ENCODE measurements at places on chromosomes 5 and 9. TPM values are rescaled to one million over a fixed set of nuclear protein-coding genes. Genes with fewer than 3 reads are reported as not detected.

The BTNL3 gene
- not detected for total RNA-seq

The OR1J2 gene
- total RNA-seq = not detected

The ZBTB26 gene
- total RNA-seq = 7.5 TPM

The ZNF483 gene
- total RNA-seq = 29.9 TPM

The GDNF gene
- total RNA-seq = not detected

The DRD1 gene
- total RNA-seq = not detected

The TPPP gene
- total RNA-seq = 0.84 TPM

The CAMK2A gene
- total RNA-seq = 0.94 TPM

The CDO1 gene
- total RNA-seq = 0.10 TPM

The SLC6A18 gene
- not detected for total RNA-seq

The PIK3R1 gene
- 742 TPM for total RNA-seq

The SLC34A1 gene
- 0.21 TPM for total RNA-seq

Data from mononuclear cell (primary cell).